Skeletal muscle tissue (tissue), 5 donors: ENCODE measurements at places on chromosomes 1 and 21. TPM values are rescaled to one million over a fixed set of nuclear protein-coding genes. Genes with fewer than 3 reads are reported as not detected.

CD52 gene
- total RNA-seq = not detected

RPS6KA1 gene
- total RNA-seq = 8.9 TPM

GIPC2 gene
- total RNA-seq = 1.6 TPM

TBX19 gene
- 1.0 TPM for total RNA-seq

RHD gene
- total RNA-seq = 2.1 TPM

CEPT1 gene
- total RNA-seq = 54.3 TPM

MIXL1 gene
- total RNA-seq = not detected

AMIGO1 gene
- 8.4 TPM for total RNA-seq

CYP4A11 gene
- under 0.01 TPM for total RNA-seq

MAP10 gene
- total RNA-seq = 2.1 TPM

HENMT1 gene
- total RNA-seq = 21.9 TPM

CD53 gene
- total RNA-seq = 19.8 TPM

DPT gene
- 74.6 TPM for total RNA-seq

HOOK1 gene
- total RNA-seq = 1.0 TPM

TENT5C gene
- 48.0 TPM for total RNA-seq

LRRC53 gene
- not detected for total RNA-seq

TMCC2 gene
- 15.1 TPM for total RNA-seq

VWA1 gene
- total RNA-seq = 11.0 TPM

PFKFB2 gene
- 3.7 TPM for total RNA-seq

GBP4 gene
- total RNA-seq = 3.7 TPM

OR6N1 gene
- total RNA-seq = not detected

AGT gene
- total RNA-seq = 10.4 TPM

RORC gene
- 8.9 TPM for total RNA-seq

ARHGAP29 gene
- total RNA-seq = 39.1 TPM
